ENCODE measurements at places on chromosomes 5 and 9. TPM values are rescaled to one million over a fixed set of nuclear protein-coding genes. Genes with fewer than 3 reads are reported as not detected.

UBE2B gene
- 57.5 TPM for total RNA-seq

CDX1 gene
- not detected for total RNA-seq

KCNV2 gene
- total RNA-seq: not detected

FAM200C gene
- 2.2 TPM for total RNA-seq

SPRY4 gene
- 5.4 TPM for total RNA-seq

SNCAIP gene
- total RNA-seq: not detected

ECSCR gene
- total RNA-seq: not detected

PCDHGC4 gene
- total RNA-seq: not detected

SOX30 gene
- 0.06 TPM for total RNA-seq

ACOT12 gene
- not detected for total RNA-seq

TCF7 gene
- 16.9 TPM for total RNA-seq

FEM1C gene
- total RNA-seq: 2.9 TPM

S1PR3 gene
- 35.5 TPM for total RNA-seq

Measured in A549 treated with RU486 at 1 μM for 4 hours (cell line).